ENCODE measurements at places on chromosomes 13 and 19.

- no peak for DNase-seq
Measured at GRCh38 chr13:33797622-33798021, 20.3 kb upstream of the RFC3 start.

DNA sequence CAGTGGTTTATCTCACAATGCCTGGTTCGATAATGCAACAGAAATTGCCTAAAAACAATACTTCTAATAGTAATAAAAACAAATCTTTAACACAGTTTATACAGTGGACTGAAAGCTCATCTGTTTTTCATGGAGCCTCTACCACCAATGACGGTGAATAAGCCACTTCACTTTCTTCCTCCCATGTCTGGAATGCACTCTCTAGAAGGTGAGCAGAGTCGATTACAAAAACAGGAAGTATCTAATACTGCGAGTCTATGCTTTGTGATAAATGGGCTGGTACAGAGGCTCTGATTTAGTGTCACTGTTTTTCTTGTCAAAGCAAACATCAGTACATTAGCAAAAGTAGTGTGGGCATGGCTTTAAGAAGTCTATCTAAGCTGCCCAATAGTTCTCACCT, 1348.6 kb upstream of the SLC10A2 start:
- no peak for DNase-seq

DNA sequence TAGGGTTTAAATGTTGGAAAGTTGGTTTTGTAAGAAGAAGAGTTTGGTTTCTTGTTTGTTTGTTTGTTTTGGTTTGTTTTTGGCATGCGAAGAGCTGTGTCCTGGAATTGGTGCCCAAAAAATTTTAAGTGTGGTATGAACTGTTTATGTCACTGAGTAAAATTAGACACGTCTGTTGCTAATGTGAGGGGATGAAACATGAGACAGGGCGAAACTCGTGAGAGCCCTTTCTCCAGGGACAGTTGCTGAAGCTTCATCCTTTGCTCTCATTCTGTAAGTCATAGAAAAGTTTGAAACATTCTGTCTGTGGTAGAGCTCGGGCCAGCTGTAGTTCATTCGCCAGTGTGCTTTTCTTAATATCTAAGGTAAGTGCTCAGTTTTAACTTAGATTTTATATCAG, at the start of gene SGCG:
SGCG (plus strand) TSS at position 269 of the 400 bp plus-strand sequence. CDS start 22,716 bp downstream, outside the sequence.
- DNase-seq, result no peak

GRCh38 chr19:16040642-16041041, 35.7 kb upstream of the TPM4 start:
- no peak for DNase-seq

DNA sequence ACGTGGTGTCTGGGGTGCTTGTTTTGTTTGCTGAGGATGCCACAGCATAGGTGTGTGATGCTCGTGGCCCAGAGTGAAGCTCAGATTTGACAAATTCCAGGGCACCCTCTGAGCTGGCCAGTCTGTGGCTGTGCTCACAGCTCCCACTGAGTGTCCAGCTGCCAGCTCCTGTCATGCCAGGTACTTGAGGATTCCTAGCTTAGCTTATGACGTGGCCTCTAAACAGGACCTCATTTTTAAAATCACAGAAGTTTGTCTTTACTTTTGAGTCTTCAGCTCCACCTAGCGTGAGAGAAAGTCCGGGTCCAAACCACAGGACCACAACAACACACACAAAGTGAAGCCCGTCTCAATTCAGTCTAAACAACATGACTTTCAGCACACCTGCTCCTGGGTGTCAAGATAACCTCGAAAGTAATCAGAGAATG, 117.3 kb downstream of the RAB20 start:
- DNase-seq, result no peak

GRCh38 chr19:10346509-10346908, 7.1 kb upstream of the ICAM3 start:
- no peak for DNase-seq

GRCh38 chr13:87998081-87998480, 326.9 kb downstream of the SLITRK5 start:
- DNase-seq, result no peak

Data from stimulated activated CD4-positive, alpha-beta T cell treated with anti-CD3 and anti-CD28 coated beads, Interleukin-15, amount 100 ng/mL, for 48 hours (primary cell).